ENCODE measurements at places on chromosomes 12 and 14.

GRCh38 chr12:95439461-95440230, 34.3 kb upstream of the METAP2 start:
- no peak for DNase-seq

GRCh38 chr12:94678379-94678778, 28.0 kb upstream of the TMCC3 start:
- DNase-seq = no peak

- no peak for DNase-seq
These were observed 94.5 kb downstream of the NTS start for GRCh38 chr12:85968606-85969005.

DNA sequence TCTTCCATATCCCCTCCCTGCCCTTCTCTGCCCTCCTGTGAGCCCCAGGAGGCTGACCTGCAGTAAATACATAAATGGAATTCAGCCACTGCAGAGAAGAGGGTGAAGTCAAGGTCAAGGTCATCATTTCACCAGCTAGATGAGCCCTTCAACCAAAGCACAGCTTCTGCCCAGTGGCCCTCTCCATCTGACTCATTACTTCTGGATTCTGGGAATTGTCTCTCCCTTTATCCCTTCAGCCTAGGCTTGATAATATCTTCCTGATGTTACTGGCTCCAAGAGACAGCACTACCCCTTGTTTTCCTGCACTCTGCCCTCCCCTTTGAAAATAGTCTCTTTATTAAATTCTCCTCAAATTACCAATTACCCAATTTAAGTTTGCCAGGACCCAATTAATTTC, 64.5 kb downstream of the TTC9 start:
- no peak for DNase-seq

- DNase-seq = no peak
These were observed 8.3 kb downstream of the PTPRB start for GRCh38 chr12:70628701-70629480.

GRCh38 chr14:104446611-104447010, 133.0 kb upstream of the C14orf180 start:
- DNase-seq = no peak

DNA sequence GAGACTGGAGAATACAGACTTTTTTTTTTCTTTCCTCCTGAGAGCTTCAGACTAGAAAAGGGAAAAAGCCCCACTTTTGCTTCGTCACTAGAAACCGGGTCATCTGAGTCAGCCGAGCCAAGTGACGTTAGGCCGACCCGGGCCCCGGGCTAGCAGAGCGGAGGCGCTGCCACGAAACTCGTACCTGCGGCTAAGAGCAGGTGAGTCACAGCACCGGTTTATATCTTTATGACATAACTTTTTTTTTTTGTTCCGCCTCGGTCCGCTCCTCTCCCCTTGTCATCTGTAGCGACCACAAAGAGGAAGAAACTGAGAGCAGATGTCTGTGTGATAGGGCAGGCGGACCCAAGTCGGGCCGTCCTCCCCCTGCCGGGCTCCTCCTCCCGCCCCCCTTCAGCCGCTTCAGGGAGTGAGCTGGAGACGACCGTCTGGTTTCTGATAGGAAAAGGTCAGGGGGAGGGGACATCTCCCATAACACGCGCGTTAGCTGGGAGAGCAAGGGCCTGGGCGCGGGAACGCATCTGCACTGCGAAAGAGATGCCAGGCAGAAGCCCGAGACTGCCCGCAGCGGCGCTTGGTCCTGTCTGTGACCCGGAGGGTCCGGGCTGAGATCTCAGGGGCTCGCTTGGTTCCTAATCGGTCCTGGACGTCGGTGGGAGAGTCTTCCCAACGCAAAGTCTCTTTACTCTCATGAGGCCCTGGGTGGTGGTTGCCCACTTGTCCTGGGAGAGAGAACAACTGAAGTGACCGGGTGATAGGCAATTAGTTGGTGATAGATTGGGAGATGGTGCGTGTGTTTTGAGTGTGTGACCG, 586 bp downstream of the TTC6 start:
- no peak for DNase-seq

- no peak for DNase-seq
These were observed 91.0 kb downstream of the LRRC74A start for GRCh38 chr14:76917158-76917596.

DNA sequence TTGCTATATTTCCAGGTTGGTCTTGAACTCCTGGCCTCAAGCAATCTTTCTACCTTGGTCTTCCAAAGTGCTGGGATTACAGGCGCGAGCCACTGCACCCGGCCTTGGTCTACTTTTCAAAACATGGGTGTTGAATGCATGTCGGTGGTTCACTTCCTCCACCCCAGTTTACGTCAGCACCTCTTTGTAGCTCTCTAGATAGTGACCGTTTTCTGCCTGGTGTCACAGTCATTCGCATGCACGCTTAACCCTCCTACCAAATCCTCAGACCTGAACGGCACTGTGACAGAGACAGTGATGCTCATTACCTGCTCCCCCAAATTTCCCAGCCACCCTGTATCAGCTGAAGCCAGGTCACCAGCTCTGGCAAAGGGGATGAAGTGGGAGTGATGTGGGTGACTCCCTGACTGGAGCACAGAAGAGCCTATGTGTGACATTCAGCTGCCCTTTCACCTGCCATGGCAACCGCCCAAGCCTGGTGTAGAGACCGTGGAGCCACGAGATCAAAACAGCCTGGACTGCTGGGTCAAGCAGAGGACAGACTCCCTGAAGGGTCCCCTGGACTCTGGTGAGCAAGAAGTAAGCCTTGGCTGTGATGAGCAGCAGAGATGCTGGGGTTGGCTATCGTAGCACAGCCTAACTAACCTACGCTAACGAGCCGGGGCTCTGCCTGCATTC, 66.2 kb upstream of the GPR68 start:
- DNase-seq = no peak

DNA sequence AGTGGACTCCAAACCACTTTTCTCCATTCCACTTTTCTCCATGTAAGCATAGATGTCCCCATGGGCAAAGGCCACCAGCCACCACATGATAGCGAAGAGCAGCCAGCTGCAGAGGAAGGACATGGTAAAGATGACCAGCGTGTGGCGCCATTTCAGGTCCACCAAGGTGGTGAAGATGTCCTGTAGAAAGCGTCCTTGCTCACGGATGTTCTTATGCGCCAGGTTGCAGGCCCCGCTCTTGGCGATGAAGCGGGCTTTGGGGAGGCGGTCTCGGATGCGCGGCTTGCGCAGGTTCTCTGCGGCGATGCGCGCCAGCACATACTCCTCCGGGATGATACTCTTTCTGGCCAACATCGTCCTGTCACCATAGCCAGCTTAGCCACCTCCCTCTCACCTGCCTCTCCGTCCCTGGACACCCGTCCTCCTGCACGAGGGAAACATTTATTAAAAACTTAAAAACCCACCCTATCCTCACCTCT, 1.2 kb downstream of the KCNJ8 start:
- DNase-seq = no peak

- DNase-seq = no peak
These were observed 365 bp upstream of the ABHD4 start for GRCh38 chr14:22597771-22598098.

GRCh38 chr12:53190108-53190729, 9.5 kb upstream of the CSAD start:
- DNase-seq = no peak

DNA sequence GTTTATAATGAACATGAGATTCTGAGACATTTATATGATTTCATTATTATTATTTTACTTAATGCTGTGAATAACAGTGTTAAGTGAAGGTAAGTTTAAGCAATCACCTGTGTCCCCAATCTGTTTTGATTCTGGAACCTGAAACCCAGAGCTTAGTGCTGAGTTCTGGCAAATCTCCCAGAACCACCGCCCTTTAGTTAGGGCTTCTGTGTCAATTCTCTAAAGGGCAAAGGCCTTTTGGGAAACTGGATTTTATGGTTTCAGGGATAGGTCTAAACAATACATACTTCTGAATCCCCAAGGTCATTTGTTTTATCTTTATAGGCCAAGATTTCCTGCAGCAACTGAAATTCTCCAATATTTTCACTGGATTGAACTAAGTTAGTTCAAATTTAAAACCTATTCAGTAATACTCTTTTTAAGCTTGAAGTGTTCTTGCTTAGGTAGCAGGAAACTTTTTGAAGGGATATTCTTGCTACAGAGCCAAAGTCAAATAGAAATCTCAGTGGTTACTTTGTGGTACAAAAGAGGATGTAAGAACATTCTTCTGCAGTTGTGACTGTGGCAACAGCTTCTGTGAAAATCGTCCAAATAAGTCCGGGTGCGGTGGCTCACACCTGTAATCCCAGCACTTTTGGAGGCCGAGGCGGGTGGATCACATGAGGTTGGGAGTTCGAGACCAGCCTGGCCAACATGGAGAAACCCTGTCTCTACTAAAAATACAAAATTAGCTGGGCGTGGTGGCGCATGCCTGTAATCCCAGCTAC, 10.0 kb upstream of the PKP2 start:
- no peak for DNase-seq

DNA sequence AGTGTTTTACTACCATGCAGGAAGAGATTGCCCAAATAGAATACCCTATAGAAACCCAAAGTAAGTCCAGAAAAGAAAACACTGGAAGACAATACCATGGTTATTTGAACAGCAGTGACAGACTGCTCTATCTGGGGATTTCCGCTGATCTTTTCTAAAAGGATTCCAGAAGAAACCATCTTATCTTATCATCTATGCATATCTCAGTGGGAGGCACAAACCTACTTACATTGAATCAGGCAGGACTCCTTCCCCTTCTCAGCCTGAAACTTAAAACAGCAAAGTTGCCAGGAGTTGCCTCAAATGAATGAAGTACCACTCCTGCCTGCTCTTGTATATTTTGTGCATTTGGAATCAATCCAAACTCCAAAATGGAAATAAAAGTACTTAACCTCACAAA, 56.7 kb upstream of the NR2C1 start:
- DNase-seq = no peak

- DNase-seq = no peak
These were observed at the start of gene LUM for GRCh38 chr12:91111366-91112325. TSS of gene LUM (minus strand) at chr12:91111494. CDS start at chr12:91108979, 2,515 bp downstream.

DNA sequence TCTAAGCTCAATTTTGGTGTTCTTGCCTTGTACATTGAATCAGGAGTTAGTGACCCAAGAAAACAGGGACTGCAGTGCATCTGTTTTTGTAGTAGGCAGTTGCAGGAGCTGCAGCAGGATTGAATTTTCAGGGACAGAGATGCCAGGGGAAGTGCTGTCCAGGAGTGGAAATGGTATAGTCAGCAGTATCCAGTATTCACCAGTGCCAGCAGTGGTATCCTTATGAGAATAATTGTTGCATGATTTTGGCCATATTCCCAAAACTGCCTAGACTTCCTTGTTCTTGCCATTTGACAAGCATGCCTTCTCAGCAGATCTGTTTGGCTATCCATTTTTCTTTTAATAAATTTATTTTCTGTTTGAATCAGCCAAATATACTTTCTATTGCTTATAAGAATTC, 18.6 kb upstream of the ABCD2 start:
- no peak for DNase-seq

GRCh38 chr14:98120831-98121464, 1151.0 kb downstream of the BCL11B start:
- DNase-seq = no peak

DNA sequence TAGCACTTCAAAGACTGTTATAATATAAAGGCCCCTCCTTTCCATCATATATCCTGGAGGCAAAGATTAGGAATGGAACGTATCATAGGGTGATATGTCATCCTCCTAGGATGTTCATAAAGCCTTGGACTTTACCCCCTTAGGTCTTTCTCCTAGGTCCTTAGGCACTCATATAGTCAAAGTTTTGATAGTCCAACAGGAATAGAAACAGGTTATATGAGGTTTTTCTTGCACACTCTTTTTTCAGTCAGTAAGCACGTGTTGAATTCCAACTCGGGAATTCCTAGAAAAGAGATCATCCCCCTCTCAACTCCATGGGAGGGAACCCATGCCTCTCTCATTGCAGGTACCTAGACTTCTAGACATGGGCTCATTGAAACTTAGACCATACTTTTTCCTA, 20.1 kb upstream of the MAGOHB start:
- DNase-seq = no peak

- no peak for DNase-seq
These were observed 919.4 kb downstream of the NRXN3 start for GRCh38 chr14:79089576-79089975.

DNA sequence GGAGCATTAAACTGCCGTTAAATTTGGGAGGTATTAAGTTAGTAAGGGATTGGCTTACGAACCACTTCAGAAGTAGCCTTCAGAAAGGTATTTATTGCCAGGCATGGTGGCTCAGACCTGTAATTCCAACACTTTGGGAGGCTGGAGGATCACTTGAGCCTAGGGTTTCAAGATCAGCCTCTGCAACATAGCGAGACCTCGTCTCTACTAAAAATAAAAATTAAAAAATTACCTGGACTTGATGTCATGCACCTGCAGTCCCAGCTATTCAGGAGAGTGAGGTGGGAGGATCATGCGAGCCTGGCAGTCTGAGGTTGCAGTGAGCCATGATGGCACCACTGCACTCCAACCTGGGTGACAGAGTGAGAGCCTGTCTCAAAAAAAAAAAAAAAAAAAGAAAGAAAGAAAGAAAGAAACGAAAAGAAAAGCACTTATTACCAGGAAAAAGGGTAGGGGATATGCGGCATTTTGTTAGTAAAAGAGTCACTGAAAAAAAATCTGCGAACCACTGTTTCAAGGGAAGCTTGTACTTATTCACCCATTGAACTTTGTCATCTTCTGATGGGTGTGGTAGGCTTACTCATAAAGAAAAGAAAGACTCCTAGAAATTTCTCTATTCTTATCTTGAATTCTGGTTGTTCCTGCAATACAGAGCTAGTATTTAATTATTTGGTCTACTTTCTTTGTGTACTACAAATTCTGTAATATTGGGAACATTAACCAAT, 33.6 kb upstream of the PLEKHA5 start:
- no peak for DNase-seq

- no peak for DNase-seq
These were observed 328.3 kb upstream of the RTL1 start for GRCh38 chr14:101231828-101232227.

DNA sequence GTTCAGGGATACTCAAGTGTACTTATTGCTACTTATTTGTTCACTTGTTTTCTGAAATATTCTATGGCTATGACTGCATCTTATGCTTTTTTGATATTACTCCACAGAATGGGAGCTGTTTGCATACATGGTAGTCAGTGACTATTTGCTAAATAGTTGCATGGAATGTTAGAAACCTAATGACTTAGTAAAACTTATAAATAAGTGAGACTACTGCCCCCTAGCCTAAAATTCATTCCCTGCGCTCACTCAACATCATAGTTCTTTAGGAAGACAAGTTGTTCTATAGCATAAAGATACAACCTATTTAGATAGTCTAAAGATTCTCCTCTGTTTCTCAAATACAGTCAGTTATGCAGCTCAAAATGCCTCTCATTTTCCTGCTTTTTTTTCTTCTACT, 305.5 kb downstream of the CEP128 start:
- DNase-seq = no peak

DNA sequence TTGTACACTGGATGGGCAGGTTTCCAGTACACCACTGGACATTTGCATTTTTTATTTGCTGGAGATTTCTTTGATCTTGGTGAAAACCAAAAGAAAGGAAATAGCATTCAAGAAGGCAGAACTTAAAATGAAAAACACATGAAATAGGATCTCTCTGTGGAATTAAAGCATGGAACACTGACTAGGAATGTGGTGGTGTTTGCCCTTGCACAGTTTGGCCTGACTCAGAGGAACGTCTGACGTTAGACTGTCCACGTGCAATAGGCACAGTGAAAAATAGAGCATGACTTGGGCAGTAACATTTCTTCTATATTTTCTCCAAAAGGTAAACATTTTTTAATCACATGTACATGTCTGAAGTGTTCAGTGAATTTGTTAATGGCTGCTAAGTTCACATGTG, 474.1 kb upstream of the PRICKLE1 start:
- no peak for DNase-seq

Measured in Panc1 (cell line).